ENCODE measurements at places on chromosomes 16 and 17.

DNA sequence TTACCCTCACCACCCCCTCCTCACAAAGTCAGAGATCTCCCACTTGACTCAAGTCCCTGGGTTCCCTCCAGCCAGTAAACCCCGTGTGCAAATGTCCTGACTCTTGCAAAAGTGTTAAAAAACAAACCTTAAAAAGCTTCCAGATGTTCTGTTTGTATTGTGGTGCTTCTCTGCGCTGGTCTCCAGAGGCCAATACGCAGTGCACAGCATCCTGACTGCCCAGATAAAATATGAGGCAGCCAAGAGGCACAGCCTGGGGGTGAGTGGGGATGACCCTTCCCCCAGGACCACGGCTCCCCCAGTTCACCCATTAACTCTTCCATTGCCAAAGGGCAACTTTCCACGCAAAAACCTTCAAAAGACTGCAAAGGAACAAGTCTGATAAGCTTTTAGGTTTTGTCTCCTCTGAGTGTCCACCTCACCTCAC is 291.8 kb downstream of the SOX9 start:
- DNase-seq, result no peak

DNA sequence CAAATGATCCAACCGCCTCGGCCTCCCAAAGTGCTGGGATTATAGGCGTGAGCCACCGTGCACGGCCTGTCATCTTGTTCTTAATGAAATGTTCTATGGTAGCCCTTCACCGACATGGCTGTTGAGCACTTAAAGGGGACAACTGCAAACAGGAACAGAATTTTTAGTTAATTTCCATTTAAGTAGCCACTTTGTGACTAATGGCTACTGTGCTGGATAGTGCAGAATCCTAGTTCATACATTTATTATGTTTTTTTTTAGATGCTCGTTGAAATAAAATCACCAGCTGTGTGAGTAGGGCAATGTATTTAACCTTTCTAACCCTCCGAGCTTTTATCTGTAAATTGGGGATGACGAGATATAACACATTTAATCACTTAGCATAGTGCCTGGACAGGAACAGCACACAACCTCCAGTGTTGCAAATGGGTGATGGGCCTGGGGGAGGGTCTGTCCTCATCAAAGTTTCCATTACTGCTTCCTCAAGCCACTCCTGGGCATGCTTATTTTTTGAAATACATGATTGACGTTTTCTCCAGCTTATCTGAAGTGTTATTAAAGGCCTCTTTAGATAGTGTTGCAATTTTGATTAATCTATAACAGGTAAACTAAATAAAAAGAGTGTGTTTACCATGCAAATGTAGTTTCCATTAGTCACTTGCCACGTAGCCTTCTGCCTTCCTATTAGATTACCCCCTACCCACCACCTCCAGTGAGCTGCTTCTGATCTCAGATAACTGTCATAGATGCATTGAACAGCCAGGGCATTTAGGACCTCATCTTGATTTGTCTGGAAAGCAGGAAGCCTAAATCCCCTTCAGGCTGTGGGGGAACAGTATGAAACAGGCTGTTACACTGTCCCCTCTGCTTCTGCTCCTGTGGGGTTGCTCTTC is 42.5 kb upstream of the TANC2 start:
- no peak for DNase-seq

- DNase-seq, result no peak
These were observed 32.5 kb downstream of the TMC6 start for GRCh38 chr17:78096093-78096492.

- DNase-seq, result no peak
These were observed 60.2 kb upstream of the KSR1 start for GRCh38 chr17:27396045-27396444.

DNA sequence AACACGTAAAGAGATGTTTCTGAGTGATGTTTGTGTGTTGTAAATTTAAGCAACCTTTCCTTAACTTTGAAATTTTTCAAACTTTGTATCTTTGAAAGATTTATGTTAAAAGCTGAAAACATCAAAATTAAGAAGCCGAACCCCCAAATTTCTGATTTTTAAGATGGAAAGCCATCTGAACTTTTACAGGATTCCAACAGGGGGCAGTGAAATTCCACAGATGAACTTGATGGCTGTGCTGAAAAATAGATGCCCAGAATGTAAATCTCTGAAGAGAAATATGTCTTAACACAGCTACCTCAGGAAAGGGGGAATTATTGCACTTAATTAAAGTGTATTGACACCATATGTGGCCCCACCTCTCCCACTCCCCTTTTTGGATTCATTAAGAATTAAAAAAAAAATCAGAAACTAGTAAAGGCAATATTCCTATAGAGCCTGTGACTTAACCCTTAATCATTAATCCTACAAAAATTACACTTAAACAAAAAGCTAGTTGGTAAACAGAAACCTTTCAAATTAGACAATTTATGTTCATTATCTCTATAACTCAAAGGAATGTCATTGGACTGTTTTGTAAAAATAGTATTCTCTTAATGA is 597.9 kb downstream of the KCNJ2 start:
- DNase-seq, result no peak

DNA sequence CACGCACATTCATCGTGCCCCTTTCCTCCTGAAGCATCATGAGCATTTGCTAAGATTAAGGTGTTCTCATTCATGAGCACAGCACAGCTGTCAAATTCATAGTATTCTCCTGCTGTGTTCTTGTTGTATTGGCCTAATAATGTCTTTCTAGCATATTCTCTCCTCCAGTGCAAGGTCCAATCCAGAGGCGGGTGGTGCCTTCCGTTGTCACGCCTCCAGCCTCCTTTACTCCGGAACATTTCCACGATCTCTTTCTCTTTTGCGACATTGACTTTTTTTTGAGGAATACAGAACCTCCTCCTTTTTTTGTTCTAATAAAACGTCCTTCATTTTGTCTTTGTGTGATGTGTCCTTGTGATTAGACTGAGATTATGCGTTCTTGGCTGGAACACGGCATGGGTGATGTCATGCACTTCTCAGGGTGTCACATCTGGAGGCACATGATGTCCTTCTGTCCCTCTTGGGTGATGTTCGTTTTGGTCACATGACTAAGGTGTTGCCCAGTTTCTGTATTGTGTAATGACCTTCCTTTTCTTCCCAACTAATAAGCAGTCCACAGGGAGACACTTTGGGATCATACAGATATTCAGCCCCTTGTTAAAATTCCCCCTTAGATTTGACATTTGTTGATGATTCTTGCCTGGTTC is 66.3 kb downstream of the CLEC16A start:
- no peak for DNase-seq

DNA sequence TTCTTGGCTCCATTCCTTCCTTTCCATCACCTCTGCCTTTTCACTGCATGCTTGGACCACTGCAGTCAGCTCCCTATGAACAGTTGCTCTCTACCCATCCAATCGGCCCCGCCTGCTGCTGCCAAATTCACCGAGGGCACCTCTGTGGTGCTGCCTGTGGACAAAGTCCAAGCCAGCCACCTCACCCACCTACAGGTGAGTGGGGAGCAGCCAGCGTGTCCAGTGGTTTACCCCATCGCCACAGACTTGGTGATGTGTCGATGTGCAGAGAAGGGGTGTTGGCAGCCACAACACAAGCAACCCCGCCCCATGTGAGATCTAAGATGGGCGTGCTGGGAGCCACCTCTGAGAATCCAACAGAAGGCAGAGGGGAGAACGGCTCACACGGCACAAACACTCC is 43.7 kb upstream of the STH start:
- no peak for DNase-seq

- DNase-seq, result no peak
These were observed 102.1 kb downstream of the PLCG2 start for GRCh38 chr16:81881228-81881627.

DNA sequence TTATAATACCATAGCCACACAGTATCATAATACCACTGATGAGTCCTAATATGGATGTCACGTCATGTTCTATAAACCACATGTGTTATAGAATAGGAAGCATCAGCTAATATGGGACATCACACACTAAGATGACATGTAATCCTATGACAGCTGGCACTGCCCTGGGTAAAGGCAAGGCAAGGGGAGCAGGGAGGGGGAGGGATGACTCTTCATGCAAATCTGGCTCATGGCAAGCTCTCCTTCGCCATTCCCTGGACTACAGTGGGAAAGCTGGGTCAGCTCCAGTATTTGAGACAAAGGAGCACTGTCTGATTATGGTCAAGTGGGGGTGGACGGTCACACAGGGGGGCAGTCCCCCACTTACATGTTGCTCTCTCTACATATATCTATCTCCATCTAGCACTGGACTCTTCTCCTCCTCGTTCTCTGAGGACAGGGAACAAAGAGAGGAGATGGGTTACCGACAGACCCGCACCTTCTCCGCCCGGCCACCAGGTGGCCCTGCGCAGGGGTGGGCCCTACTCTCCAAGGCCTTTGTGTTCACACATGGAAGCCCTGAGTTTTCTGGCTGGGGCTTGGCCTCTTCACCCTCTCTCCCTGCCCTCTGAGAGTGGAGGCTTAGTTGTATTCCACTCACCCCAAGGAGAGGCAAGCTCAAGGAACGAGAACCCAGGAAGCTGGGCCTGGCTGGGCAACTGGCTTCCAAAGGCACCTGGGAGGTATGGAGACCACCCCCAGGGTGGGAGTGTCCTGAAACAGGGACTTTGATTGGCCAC is 23.4 kb upstream of the MPO start:
- DNase-seq, result peak; percentile 22

DNA sequence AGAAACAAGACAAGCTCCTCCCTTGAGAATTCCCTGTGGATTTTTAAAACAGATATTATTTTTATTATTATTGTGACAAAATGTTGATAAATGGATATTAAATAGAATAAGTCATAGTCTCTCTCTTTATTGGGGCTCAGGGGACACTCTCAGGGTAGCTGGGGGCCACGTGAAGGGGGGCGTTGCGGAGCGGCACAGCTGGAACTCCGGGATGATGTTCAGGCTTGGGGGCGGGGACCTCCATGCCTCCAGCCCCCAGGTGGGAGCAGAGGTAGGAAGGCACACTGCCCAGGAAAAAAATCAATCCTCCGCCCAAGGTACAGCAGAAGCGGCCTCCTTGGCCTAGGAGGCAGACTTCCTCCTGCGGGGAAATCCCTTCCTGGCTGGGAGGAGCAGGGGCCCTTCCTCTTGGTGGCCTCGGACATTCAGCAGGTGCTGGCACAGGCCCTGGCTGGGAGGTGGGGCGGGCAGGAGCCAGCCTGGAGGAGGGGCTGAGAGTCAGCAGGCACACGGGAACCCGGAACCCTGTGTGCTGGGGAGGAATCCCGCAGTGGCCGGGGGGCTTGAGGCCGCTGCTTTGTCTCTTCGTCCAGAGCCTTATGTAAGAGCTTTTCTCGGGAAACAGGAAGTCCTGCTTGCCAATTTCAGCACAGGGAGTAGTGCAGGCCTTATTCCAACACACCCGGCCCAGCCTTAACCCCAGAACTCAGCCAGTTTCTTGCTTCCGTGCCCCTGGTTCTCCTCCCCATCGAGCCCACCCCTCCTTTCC is 591 bp upstream of the TNFSF13 start:
- DNase-seq, result no peak

DNA sequence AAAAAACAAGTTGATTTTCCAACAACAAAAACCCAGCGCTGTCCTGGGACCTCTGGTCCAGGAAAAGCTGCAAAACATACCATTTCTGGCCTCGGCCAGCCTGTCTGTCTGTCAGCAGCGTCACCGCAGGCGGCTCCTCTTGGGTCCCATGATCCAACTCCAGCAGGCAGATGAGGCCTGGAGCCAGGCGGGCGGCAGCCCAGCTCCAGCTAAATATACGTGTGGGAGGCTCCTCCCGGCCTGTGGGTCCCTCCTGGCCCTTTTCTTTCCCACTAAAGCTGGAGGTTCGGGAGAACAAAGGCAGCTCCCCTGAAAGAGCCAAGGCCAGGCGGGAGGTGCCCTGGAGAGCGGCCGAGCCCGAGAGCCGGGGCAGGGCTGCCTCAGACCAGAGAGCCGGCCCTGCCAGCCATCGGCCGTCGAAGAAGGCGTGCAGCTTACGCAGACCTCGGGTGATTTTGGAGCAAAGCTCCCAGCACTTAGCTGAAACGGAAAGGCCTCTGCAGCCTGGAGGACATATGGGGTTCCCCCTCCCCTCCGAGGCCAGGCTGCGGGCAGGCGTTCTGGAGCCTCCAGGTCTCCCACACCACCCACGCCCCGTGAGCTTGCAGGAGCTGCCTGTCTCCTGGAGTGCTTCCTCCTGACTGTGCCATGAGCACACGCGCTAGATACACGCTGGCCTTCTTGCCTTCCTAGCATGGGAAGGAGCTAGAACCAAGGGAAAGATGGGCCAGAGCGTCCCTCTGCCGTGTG is 19.9 kb upstream of the JPH3 start:
- no peak for DNase-seq

Measured in activated naive CD4-positive, alpha-beta T cell (primary cell).